ENCODE measurements at places on chromosomes 1 and 21.

DNA sequence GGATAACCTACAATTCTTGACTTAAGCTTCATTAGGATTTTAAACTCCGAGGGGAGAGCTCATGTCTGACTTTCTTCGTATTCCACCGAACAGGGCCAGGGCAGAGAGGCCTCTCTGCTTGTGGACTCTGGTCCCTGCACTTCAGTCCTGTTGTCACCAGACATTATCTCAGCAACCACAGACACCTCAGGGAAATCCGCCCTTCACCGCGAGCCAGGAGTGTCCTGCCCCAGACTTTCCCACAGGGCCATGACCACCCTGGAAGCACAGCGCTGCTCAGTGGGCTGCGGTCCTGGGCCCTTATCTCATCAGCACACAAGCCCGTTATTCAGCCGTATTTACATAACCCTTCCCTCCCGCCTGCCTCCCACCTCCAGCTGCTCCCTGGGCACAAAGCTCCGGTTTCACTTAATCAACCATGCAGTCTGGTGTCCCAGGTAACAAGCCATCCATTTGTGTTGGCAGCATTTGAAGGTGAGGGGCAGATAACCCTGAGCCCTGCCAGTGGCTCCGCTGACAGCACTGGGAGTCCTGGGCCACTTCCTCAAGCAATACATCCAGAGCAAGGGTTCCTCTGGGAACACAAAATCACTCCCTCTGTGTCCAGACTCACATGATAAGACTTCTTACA lies 122.8 kb upstream of the RAB4A start:
- DNase-seq, result no peak
- no peak overlapping the region for H3K27ac ChIP-seq
- H3K4me3 ChIP-seq, result no peak overlapping the region
- H3K27me3 ChIP-seq, result peaks cover 7% of the 10 kb centered on the region

DNA sequence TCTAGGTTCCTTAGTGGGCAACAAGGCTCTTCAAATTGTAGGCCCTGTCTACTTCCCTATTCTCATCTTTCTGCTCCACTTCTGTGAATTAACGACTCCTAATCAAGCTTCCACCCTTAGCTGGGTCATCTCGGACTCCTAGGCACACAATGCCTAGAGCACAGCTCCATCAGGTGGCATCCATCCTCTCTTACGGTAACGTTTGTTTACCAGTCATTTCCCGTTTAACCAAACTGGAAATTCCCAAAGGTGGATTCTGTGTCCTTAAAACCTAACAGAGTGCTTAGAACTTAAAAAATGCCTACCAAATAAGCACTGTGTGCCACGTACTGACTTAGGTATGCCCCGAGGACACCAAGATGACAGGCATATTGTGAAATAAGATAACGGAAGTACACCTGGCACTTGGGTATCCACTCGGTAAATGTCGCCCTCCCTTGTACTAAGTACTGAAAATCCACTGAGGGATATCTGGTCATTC lies 1.5 kb downstream of the PARP1 start:
- H3K4me3 ChIP-seq, result peak overlapping the region; percentile 99
- H3K36me3 ChIP-seq, result peaks cover 13% of the 10 kb centered on the region
- peaks cover 2% of the 10 kb centered on the region for H3K27me3 ChIP-seq
- peak; percentile 46 for DNase-seq

DNA sequence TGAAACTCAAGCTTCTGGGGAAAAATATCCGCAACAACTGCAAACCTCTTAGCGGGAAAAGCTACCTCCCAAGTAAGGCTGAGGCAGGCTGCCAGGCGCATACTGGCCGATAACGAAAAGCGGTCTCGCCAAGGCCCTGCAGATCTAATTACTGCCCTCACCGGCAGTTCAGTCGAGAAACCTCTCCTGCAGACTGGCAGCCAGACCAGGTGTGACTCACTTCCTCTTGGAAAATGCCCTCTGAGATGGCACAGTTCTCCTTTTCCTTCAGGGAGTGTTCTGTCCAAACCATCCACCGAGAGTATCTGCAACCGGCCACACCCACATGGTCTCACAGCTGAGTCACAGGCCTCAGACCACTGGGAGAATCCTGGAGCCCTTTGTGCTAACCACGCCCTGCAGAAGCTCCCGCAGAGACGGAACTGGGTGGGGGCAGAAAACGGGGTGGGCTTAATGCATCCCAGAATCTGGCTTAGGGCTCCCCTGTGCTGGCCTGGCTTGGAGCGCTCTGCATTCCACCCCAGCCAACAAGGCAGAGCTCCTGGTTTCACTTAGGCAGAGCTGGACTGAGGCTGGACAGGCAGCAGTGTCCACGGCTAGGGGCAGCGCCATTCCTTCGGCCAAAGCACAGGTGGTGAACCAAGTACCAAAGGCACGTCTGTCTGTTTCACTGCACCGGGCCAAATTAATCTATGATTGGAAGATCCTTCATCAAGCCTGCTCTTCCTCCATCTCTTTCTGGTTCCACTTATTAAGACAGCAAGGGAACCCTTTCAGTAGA lies 1.2 kb downstream of the S100A10 start:
- H3K4me1 ChIP-seq, result peaks cover 63% of the 10 kb centered on the region
- H3K27ac ChIP-seq, result peak overlapping the region; percentile 97
- peak; percentile 71 for DNase-seq
- H3K4me3 ChIP-seq, result peak overlapping the region; percentile 99

GRCh38 chr1:3312898-3313575 lies 141.4 kb upstream of the ARHGEF16 start:
- peaks cover 8% of the 10 kb centered on the region for H3K27me3 ChIP-seq
- H3K4me3 ChIP-seq, result no peak overlapping the region
- H3K4me1 ChIP-seq, result peaks cover 13% of the 10 kb centered on the region
- no peak overlapping the region for H3K27ac ChIP-seq
- peak; percentile 56 for DNase-seq
- H3K36me3 ChIP-seq, result no peaks in the 10 kb centered on the region

GRCh38 chr1:84611796-84612195 lies 37.6 kb upstream of the CTBS start:
- H3K27ac ChIP-seq, result no peak overlapping the region
- DNase-seq, result no peak
- H3K36me3 ChIP-seq, result peaks cover 17% of the 10 kb centered on the region
- H3K4me1 ChIP-seq, result peaks cover 4% of the 10 kb centered on the region

DNA sequence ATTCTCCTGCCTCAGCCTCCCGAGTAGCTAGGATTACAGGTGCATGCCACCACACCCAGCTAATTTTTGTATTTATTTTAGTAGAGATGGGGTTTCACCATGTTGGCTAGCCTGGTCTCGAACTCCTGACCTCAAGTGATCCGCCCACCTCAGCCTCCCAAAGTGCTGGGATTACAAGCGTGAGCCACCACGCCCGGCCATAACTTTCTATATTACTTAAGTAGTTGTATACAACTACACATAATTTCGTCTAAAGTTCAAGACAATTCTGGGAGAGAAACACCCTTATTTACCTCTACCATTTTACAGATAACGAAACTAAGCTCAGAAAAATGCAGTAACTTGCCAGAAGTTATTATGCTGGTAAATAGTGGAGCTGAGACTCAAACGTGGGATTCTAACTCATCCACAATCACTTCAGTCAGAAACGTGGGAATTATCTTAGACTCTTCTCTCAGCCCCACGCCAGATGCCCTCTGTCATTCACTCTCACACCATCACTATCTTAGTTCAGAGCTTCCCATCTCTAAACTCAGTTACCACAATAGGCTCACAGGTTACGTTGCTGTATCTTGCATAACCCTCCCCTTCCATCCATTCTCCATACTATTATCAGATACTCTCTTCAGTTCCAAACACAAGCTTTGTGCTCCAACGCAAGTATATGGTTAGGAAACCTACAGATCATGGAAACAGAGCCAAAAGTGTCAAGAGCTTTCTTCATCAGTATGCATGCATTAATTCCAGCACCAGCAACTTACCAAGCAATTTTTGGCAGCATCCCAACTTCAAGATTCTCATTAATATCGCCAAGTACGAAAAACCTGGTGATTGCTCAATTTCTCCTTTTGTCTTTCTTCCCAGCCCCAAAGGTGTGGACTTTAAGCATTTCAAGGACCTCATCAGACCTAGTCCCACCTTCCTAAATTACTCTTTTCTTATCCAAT lies 69.3 kb downstream of the RERE start:
- H3K36me3 ChIP-seq, result peaks cover 6% of the 10 kb centered on the region
- H3K4me3 ChIP-seq, result no peak overlapping the region
- H3K27me3 ChIP-seq, result no peaks in the 10 kb centered on the region

- DNase-seq, result peak; percentile 49
- H3K27me3 ChIP-seq, result peaks cover 89% of the 10 kb centered on the region
These were observed 33.0 kb upstream of the H6PD start for GRCh38 chr1:9201401-9202239.

DNA sequence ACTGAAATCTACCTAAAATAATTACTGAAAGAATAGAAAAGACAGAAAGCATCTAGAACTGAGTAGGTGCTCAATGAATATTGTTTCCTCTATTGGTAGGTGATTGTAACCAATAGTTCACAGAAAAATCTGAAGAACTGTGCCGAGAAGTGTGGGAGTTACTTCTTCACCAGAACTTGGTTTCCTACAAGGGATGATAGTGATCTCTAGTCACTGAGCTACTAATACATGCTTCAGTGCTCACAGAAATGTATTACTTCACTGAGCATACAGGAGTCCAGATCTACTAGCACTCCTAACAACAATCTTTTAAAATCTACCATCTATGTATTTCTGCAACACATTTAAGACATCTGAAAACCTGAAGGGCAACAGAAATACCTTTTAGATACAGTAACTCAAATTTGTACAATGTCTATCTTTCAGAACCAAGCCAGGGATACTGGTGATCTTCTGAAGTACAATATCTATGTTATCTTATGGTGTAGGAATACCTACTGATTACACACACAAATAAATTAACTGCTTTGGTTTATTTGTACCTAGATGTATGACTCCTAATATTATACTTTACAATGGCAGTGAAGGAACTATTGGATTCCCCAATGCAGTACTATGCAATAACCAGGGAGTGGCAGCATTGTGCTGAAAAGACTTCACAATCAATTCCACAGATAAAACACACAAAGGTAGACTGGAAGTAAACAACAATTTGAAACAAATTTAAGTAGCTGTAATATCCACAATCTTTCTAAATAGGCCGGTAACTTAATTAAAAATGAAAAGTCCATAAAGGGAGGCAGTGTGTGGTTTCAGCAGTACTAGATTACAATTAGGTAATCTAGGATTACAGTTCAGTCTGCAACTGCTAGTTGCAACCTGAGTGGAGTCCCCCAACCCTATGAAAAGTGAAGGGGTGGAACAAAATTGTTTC lies 243.0 kb downstream of the SLC45A1 start:
- peak overlapping the region; percentile 12 for H3K27ac ChIP-seq
- H3K4me1 ChIP-seq, result peaks cover 17% of the 10 kb centered on the region
- no peak for DNase-seq
- H3K27me3 ChIP-seq, result no peaks in the 10 kb centered on the region
- H3K4me3 ChIP-seq, result no peak overlapping the region

DNA sequence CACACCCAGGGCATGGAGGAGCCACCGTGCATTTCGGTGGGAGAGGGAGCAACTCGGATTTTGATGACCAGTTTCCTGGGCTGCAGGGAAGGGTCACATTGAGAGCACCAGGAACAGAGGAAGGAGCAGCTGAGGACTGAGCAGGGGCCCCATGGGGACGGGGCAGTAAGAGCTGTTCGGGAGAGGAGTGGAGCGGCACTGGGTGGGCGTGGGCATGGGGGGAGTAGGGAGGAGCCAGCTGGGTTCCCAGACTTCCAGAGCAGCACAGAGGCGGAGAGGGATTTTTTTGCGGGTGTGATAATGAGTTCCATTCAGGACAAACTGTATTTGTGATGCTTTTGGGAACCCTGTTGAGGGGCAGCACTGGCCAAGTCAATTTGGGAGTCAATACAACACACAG lies 17.4 kb upstream of the GPR153 start:
- H3K36me3 ChIP-seq, result no peaks in the 10 kb centered on the region
- no peak for DNase-seq
- no peak overlapping the region for H3K27ac ChIP-seq
- H3K27me3 ChIP-seq, result no peaks in the 10 kb centered on the region
- H3K4me3 ChIP-seq, result no peak overlapping the region

- DNase-seq, result no peak
- peaks cover 17% of the 10 kb centered on the region for H3K27me3 ChIP-seq
- H3K4me3 ChIP-seq, result no peak overlapping the region
These were observed 5.2 kb upstream of the KAZN start for GRCh38 chr1:14593302-14593701.

- H3K27me3 ChIP-seq, result no peaks in the 10 kb centered on the region
- no peak overlapping the region for H3K27ac ChIP-seq
- H3K4me3 ChIP-seq, result no peak overlapping the region
- no peaks in the 10 kb centered on the region for H3K4me1 ChIP-seq
- no peak for DNase-seq
- no peaks in the 10 kb centered on the region for H3K36me3 ChIP-seq
These were observed 153.3 kb upstream of the LYPLAL1 start for GRCh38 chr1:219020386-219020785.

GRCh38 chr1:83619170-83619896 lies 379.6 kb downstream of the TTLL7 start:
- DNase-seq, result no peak
- H3K4me1 ChIP-seq, result no peaks in the 10 kb centered on the region
- no peak overlapping the region for H3K4me3 ChIP-seq
- H3K36me3 ChIP-seq, result no peaks in the 10 kb centered on the region

DNA sequence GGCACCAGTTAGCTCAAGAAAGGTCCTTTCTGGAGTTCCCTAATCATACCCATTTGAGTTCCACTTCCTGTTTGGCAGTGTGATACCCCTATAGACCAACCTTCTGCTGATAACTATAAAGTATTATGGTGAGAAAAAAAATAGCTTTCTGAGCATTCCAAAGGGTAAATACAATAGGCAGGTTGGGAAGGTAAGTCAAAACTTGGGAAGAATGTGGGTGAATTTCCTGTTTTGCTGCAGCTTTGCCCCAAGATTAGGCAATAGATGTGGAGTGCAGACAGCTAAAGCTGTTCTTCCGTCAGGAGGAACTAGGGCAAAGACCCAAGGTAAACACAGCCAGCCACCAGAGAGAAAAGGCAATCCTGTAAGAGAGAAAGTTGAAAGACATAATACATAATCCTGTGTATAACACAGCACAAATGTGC lies 49.9 kb upstream of the GUCA2A start:
- no peak overlapping the region for H3K27ac ChIP-seq
- H3K4me1 ChIP-seq, result peaks cover 8% of the 10 kb centered on the region
- DNase-seq, result no peak
- no peak overlapping the region for H3K4me3 ChIP-seq

DNA sequence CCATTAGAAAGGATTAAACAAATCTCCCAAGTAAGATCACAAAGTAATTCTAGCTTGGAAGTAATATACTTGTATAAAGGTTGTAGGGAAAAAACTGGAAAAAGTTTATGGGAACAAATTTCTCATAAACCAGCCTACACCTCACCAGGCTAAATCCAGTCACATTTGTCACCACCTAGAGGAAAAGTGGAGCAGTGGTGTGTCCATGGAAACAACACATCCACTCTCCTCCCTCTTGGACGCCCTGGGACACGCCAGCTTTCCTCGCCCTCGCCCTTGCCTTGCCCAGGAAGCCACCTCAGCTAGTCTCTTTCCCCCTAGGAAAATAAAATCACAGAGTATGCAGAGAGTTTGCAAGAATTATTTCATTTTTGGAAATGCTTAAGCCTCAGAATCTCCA lies 2.2 kb downstream of the PALMD start:
- no peaks in the 10 kb centered on the region for H3K36me3 ChIP-seq
- H3K4me3 ChIP-seq, result no peak overlapping the region
- no peak for DNase-seq
- no peak overlapping the region for H3K27ac ChIP-seq
- H3K27me3 ChIP-seq, result peaks cover 51% of the 10 kb centered on the region

GRCh38 chr1:203380420-203381150 lies 29.7 kb upstream of the FMOD start:
- H3K4me1 ChIP-seq, result no peaks in the 10 kb centered on the region
- H3K27ac ChIP-seq, result no peak overlapping the region
- DNase-seq, result no peak
- no peaks in the 10 kb centered on the region for H3K36me3 ChIP-seq

GRCh38 chr1:66354311-66355201 lies 179.4 kb upstream of the SGIP1 start:
- H3K27me3 ChIP-seq, result no peaks in the 10 kb centered on the region
- H3K4me1 ChIP-seq, result peaks cover 91% of the 10 kb centered on the region
- no peak for DNase-seq
- H3K4me3 ChIP-seq, result no peak overlapping the region
- H3K27ac ChIP-seq, result peak overlapping the region; percentile 47
